Activated CD8-positive, alpha-beta memory T cell treated with anti-CD3 and anti-CD28 coated beads for 4 hours (primary cell): ENCODE measurements at places on chromosomes 16 and 17.
A peak's percentile ranks its signal among the peaks of the same experiment; 100 is the strongest.

- no peak for DNase-seq
These were observed 164.7 kb downstream of the MSI2 start for GRCh38 chr17:57420734-57421717.

GRCh38 chr17:32558326-32558955 lies 71.6 kb downstream of the CDK5R1 start:
- DNase-seq = no peak

- no peak for DNase-seq
These were observed 5.8 kb upstream of the RPRML start for GRCh38 chr17:46984892-46985291.

DNA sequence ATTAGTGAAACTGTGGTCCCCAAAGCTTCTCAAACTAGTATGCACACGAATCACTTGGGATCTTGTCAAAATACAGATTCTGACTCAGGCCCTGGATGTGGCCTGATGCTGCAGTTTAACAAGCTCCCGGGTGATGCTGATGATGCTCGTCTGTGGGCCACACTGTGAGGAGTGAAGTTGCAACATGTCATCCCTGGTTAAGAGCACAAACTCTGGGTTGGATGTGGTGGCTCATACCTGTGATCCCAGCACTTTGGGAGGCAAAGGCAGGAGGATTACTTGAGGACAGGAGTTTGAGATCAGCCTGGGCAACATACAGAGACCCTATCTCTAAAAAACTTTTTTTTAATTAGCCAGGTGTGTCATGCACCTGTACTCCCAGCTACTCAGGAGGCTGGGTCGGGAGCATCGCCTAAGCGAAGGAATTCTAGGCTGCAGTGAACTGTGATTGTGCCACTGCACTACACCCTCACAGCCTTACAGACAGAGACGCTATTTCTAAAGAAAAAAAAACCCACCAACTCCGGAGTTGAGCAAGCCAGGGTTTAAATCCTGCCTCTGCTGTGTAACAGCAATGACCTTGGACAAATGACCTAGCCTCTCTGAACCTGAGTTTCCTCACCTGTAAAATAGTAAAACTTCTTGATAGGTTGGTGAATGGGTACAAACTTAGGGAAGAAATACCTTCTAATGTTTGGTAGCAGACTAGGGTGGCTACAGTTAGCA lies 24.4 kb upstream of the ABAT start:
- DNase-seq = no peak

GRCh38 chr16:11990702-11991390 lies 14.3 kb downstream of the SNX29 start:
- no peak for DNase-seq

- DNase-seq = no peak
These were observed 39.5 kb downstream of the VMP1 start for GRCh38 chr17:59746849-59747445.

DNA sequence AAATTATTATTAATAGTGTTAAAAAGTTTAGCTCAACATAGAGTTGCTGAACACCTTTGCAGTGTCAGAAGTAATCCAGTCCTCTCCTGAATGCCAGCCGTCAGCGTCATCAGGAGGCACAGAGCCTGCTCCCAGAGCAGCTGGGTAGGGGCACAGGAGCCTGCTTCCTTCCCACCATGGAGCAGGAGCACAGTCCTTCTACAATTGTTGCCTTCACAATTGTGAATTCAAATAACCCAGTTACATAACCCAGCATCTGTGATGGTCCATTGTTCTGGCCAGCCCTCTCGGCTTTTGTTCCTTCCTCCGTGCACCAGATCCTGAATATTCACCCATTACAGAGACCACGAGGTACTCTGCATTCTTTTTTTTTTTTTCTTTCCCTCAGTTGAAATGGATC lies 393.9 kb upstream of the MAF start:
- no peak for DNase-seq

GRCh38 chr17:42561897-42562387 lies at the start of gene COASY:
TSS of gene COASY (plus strand) at chr17:42562148. CDS start at chr17:42562623, 475 bp downstream.
- DNase-seq = peak; percentile 85

- no peak for DNase-seq
These were observed 79.2 kb downstream of the MYH11 start for GRCh38 chr16:15777533-15778203.

DNA sequence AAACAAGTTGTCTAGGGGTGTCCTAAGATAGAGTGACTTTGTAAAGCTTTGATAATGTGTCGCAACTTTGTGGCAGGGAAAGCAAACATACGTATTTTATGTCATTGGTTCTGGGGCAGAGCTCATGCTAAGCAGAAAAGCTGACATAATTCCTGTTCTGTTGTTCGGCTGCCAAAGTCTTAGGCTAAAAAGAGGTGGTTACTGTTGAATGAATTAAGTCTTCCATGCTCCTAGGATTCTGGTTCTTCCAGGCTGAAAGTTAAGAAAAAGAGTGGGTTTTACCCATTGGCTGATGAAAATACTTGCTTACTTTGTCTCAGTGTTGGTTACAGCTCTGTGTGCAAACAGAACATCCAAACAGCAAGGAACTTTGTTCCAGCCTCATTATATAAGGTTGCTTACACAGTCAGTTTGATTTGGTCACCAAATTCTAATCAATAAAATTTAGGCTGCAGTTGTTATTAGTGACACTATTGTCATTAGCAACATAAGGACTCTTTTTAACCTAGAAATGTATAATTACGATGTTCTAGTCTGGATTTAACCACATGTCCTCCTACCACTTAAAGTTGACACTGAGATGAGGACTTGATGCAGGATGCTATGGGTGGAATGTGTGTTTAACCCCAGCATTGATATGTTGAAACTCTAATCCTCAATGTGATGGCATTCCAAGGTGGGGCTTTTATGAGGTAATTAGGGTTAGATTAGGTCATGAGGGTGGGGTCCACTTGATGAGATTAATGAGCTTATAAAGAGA lies 114.0 kb upstream of the GOT2 start:
- no peak for DNase-seq

- DNase-seq = no peak
These were observed 13.6 kb upstream of the DOC2B start for GRCh38 chr17:194828-195602.

- no peak for DNase-seq
These were observed 11.0 kb upstream of the SEC14L1 start for GRCh38 chr17:77129568-77130301.

- no peak for DNase-seq
These were observed 28.8 kb downstream of the MSI2 start for GRCh38 chr17:57284984-57285646.

- DNase-seq = no peak
These were observed 157.9 kb downstream of the PPM1E start for GRCh38 chr17:58913552-58913951.

DNA sequence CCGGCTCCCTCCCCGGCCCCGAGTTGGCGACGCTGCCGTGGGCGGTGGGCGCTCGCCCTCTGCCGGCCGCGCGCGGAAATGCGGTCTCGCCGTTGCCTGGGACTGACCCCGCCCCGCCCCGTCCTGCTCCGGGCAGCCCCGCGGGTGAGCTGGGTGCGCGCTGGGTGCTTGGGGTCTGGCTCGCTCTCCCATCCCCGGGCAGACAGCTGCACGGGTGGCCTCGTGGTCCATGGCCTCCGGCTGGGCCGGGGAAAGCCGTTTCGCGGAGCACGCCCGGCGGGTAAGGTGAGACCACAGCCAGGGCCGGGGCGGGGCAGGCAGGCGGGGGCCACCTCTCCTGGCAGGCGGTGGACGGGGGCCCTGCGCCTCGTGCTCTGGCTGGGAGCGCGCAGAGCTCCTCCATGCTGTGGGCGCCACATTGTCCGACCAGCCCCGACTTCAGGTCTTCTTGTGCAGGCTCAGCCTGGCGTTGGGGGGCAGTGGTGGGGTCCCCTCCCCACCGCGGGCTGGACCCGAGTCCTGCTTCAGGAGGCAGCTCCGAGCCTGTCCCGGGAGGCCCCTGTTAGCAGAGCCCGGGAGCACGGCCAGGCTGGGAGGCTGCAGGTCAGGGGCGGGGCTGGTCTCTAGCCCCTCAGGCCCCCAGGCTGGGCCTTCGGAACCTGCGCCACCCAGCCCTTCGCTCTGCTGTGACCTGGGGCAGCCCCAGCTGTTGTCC lies 7.0 kb upstream of the C1QTNF8 start:
- peak; percentile 29 for DNase-seq

GRCh38 chr17:81673561-81674258 lies 7.2 kb downstream of the CCDC137 start:
- DNase-seq = no peak

- no peak for DNase-seq
These were observed 39.7 kb downstream of the CACNG4 start for GRCh38 chr17:67004181-67004580.

GRCh38 chr16:66342294-66342900 lies 24.1 kb upstream of the CDH5 start:
- DNase-seq = no peak
